ENCODE measurements at places on chromosomes 5 and 9.

GRCh38 chr9:73531658-73532057 is 380.0 kb downstream of the ANXA1 start:
- no peak for DNase-seq

DNA sequence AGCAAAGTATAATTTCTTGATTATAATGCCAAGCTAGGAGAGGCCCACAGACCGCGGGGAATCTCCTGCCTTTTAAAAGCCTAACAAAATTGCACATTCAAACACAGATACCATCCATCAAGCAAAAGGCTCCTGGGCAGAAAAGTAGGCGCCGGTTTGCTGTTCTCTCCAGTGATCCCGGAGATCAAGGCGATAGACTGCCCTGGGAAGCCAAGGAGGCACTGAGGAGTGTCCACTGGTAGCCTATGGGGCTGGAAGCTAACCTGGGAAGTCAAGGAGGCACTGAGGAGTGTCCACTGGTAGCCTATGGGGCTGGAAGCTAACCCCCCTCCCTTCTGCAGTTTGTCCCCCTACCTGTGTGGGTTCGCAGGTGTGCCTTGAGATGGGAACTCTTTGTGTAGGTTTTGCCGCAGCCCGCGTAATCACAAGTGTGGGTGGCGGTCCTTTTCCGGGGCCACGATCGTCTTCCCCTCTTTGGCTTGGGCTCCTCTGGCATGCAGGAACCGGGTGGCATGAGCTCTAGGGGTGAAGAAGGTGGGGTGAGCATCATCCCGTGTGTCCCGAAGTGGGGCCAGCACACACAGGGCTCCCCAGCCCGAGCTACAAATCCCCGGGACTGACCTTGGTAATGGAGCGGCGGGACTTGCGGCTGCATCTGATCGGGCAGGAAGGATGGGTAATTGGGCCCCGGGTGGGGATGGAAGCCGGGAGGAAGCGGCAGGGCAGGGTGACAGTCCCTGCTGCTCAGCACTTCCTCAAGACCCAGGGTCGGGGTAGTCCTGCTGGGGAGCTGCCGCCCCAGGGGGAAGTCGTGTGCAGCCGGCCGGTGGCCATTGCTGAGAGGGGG is 2.7 kb downstream of the KLF4 start:
- DNase-seq, result no peak

- DNase-seq, result no peak
These were observed 271.6 kb upstream of the NUDT12 start for GRCh38 chr5:103834216-103834615.

- no peak for DNase-seq
These were observed 1.2 kb downstream of the COQ4 start for GRCh38 chr9:128323791-128324190.

- no peak for DNase-seq
These were observed 160.2 kb upstream of the TBCA start for GRCh38 chr5:77936365-77936693.

- no peak for DNase-seq
These were observed 181.0 kb upstream of the GHR start for GRCh38 chr5:42242210-42242609.

DNA sequence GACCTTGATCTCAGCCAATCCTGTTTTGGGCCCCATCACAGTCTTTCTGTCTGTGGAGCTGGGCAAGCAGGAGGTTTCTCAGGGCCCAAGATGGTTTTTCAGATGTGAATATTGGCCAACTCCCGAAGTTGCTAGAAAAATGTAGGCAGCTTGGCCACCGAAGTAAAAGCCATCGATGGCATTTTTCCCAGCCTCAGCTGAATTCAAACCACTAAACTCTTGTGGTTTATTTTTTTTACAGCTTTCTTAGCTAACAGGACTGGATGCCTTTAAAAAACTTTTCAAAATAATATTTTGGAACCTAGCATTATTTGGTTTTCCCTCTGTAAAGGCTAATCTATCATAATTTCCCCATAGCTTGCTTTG is 102.5 kb upstream of the ERCC6L2 start:
- no peak for DNase-seq

DNA sequence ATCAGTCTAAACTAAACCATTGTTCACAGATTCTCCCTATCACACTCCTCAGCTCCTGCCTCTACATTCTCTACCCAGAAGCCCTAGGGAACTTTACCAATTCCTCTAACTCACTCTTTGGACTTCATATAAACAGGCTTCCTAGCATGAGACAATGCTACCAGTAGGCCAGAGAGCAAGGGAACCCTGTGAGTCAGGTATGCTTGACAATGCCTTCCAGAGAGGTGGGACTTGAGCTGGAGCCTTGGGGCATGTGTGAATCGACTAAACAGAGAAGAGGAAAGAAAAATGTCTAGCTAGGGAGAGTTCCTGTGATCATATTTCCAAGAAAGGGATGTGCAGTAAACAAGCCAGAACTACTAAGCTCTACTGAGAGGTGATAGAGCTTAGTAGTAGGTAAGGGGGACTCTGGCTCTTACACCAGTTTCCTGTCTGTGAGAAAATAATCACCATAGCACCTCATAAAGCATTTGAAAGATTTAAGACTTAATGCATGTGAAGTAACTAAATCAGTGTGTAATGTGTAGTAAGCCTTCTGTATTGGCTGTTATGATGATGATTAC is 6.4 kb upstream of the RFK start:
- DNase-seq, result no peak

DNA sequence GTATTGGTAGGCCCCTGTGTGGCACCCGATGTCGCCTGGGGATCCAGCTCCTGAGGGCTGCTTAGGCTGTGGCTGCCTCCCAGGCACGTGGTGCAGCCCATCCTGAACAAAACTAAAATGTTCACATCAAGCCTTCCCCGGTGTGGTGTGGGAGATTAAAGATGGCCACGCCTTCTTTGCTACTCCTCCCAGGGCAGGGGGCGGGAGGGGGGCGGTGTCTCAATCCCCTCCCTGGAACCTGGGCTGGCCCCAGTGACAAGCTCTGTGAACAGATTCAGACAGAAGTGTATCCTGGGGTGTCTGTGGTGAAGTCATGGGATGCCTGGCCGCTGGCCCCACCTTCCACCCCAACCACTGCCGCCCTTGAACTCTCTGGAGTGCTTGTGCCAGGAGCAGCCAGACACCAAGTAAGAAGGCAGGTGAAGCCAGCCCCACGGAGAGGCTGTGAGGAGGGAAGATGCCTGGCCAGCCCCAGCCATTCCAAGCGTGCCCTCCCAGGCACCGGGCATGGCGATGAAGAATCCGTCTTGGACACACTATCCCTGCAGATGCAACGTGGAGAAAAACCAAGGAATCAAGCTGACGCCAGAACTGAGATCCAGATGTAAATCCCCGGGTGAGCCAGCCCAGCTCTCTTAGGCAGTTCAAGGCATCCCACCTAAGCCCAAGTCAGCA is 75.8 kb downstream of the AK8 start:
- no peak for DNase-seq

GRCh38 chr5:6036006-6036405 is 342.3 kb downstream of the MED10 start:
- no peak for DNase-seq

Data from stimulated activated CD8-positive, alpha-beta memory T cell treated with anti-CD3 and anti-CD28 coated beads, Interleukin-4, amount 100 ng/mL, for 1 hour (primary cell).